Stomach (tissue), 19 donors: ENCODE measurements at places on chromosomes 13 and 19. TPM values are rescaled to one million over a fixed set of nuclear protein-coding genes. Genes with fewer than 3 reads are reported as not detected.

Gene ANKRD24
- not detected for total RNA-seq

Gene C19orf67
- not detected for total RNA-seq

Gene SOX1
- total RNA-seq: not detected

Gene CYP4F3
- total RNA-seq: 20.6 TPM

Gene CBLC
- total RNA-seq: 178 TPM
